ENCODE measurements at places on chromosomes 4 and X. TPM values are rescaled to one million over a fixed set of nuclear protein-coding genes. Genes with fewer than 3 reads are reported as not detected.

CLDN22 gene
- 0.11 TPM for total RNA-seq

TLR6 gene
- 2.4 TPM for total RNA-seq

LANCL3 gene
- not detected for total RNA-seq

KCNE5 gene
- 0.48 TPM for total RNA-seq

XPNPEP2 gene
- 1.6 TPM for total RNA-seq

XAGE1A gene
- not detected for total RNA-seq

SLITRK4 gene
- total RNA-seq: 2.3 TPM

DAPP1 gene
- 0.95 TPM for total RNA-seq

RPS6KA6 gene
- total RNA-seq: 7.4 TPM

DNA sequence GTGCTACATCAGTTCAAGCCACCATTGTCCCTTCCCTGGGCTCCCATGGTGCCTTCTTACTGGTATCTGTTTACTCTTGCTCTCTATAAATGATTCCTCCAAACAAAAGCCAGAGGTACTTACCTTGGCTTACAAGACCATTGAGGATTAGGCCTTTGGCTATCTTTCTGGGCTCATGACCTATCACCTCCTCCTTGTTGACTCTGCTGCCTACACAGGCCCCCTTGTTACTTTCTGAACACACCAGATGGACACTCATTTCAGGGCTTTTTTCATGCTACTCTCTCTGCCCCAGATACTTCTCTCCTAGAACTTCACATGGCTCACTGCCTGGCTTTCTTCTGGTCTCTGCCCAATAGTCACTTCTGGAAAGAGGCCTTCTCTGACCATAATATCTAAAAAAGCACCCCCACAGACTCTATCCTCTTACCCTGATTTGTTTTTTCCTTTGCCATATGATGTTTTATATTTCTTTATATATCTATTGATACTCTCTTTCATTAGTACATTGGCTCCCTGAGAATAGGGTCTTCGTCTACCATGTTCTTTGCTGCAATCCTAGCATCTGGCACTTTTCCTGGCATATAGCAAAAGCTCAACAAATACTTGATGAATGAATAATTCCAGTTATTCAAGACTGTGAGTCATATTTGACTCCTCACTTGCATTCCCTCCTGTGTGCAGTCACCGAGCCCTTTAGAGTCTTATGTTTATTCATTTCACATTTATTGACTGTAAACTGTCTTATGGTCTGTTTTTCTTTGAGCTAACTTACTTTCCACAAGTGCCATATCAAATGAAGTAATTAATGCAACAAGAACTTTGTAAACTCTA lies 27.1 kb upstream of the TAPT1 start:
- no peak overlapping the region for H3K27ac ChIP-seq
- no peak for DNase-seq
- H3K4me3 ChIP-seq: no peak overlapping the region
- H3K36me3 ChIP-seq: no peaks in the 10 kb centered on the region

- peaks cover 8% of the 10 kb centered on the region for H3K4me1 ChIP-seq
- H3K4me3 ChIP-seq: no peak overlapping the region
- H3K36me3 ChIP-seq: no peaks in the 10 kb centered on the region
- H3K27me3 ChIP-seq: no peaks in the 10 kb centered on the region
These were observed 90.4 kb upstream of the RASGEF1B start for GRCh38 chr4:81562093-81562492.

GRCh38 chrX:103475381-103475780 lies 43.9 kb downstream of the RAB40A start:
- H3K4me3 ChIP-seq: no peak overlapping the region
- H3K27me3 ChIP-seq: no peaks in the 10 kb centered on the region
- H3K4me1 ChIP-seq: no peaks in the 10 kb centered on the region
- no peak overlapping the region for H3K27ac ChIP-seq

DNA sequence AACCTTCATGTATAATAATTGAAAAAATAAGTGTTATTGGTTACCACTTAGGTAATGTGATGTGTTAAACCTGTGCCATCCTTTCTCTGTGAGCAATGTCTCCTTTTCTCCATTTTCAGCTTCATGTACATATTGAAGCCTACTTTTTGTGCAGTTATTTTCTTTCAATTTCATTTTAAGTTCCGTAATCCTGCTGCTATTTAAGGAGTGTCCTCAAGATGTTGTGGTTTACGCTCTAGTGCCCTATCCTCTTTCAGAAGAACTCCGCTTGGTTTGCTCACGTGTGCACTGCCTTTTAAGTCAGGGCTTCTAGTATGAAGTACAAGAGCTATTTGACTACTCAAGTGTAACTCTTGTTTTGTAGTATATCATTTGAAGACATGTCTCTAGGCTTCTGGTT lies 2253.2 kb upstream of the TENM3 start:
- H3K36me3 ChIP-seq: no peaks in the 10 kb centered on the region
- H3K27me3 ChIP-seq: no peaks in the 10 kb centered on the region
- no peak overlapping the region for H3K27ac ChIP-seq
- H3K4me3 ChIP-seq: no peak overlapping the region
- no peaks in the 10 kb centered on the region for H3K4me1 ChIP-seq

- no peaks in the 10 kb centered on the region for H3K36me3 ChIP-seq
- no peak overlapping the region for H3K4me3 ChIP-seq
- H3K27ac ChIP-seq: no peak overlapping the region
- no peak for DNase-seq
These were observed 196.0 kb upstream of the DCAF8L1 start for GRCh38 chrX:28177202-28177601.

GRCh38 chrX:101190736-101191135 lies 28.9 kb upstream of the DRP2 start:
- H3K4me3 ChIP-seq: no peak overlapping the region
- no peaks in the 10 kb centered on the region for H3K36me3 ChIP-seq
- no peak for DNase-seq
- no peak overlapping the region for H3K27ac ChIP-seq
- no peaks in the 10 kb centered on the region for H3K27me3 ChIP-seq

GRCh38 chr4:36256398-36256891 lies 12.1 kb upstream of the ARAP2 start:
- no peak overlapping the region for H3K27ac ChIP-seq
- no peaks in the 10 kb centered on the region for H3K36me3 ChIP-seq
- no peak overlapping the region for H3K4me3 ChIP-seq
- H3K27me3 ChIP-seq: no peaks in the 10 kb centered on the region

DNA sequence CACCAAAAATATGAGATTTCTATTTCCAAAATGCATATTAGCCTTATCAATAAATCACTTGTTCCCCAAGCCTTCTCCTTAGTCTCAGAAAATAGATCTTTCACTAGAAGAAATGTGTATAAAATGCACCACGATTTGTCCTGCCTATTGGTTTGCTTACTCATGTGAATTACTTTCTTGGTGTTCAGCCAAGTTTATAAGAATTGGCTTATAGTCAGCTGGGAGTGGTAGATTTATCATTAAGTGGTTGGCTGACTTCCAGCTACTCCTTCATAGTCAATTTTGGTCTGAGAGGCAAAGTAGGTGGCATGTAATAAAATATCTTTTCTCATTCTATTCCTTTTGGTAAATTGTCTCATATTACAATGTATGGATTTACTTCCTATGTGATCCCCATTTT lies 1.3 kb downstream of the SULT1E1 start:
- no peak overlapping the region for H3K27ac ChIP-seq
- no peak for DNase-seq
- no peaks in the 10 kb centered on the region for H3K27me3 ChIP-seq
- H3K4me3 ChIP-seq: no peak overlapping the region
- no peaks in the 10 kb centered on the region for H3K4me1 ChIP-seq
- H3K36me3 ChIP-seq: no peaks in the 10 kb centered on the region

- DNase-seq: no peak
- peaks cover 3% of the 10 kb centered on the region for H3K4me1 ChIP-seq
- no peaks in the 10 kb centered on the region for H3K27me3 ChIP-seq
- H3K27ac ChIP-seq: no peak overlapping the region
These were observed 758 bp downstream of the SCFD2 start for GRCh38 chr4:53365121-53365485.

GRCh38 chr4:119648398-119648797 lies 19.8 kb upstream of the PDE5A start:
- no peak overlapping the region for H3K4me3 ChIP-seq
- no peak overlapping the region for H3K27ac ChIP-seq
- DNase-seq: no peak
- no peaks in the 10 kb centered on the region for H3K4me1 ChIP-seq
- H3K27me3 ChIP-seq: no peaks in the 10 kb centered on the region

GRCh38 chrX:44019911-44020310 lies 46.7 kb upstream of the NDP start:
- no peak for DNase-seq
- no peaks in the 10 kb centered on the region for H3K27me3 ChIP-seq
- H3K4me1 ChIP-seq: no peaks in the 10 kb centered on the region

GRCh38 chr4:47705326-47705981 lies 132.4 kb downstream of the CORIN start:
- H3K36me3 ChIP-seq: no peaks in the 10 kb centered on the region
- no peaks in the 10 kb centered on the region for H3K27me3 ChIP-seq
- no peaks in the 10 kb centered on the region for H3K4me1 ChIP-seq
- H3K27ac ChIP-seq: no peak overlapping the region

GRCh38 chr4:163744861-163745260 lies 250.4 kb downstream of the TMA16 start:
- H3K27me3 ChIP-seq: no peaks in the 10 kb centered on the region
- no peak for DNase-seq
- H3K4me3 ChIP-seq: no peak overlapping the region
- H3K36me3 ChIP-seq: no peaks in the 10 kb centered on the region
- no peaks in the 10 kb centered on the region for H3K4me1 ChIP-seq

GRCh38 chr4:78154972-78155590 lies 98.0 kb downstream of the FRAS1 start:
- H3K4me1 ChIP-seq: no peaks in the 10 kb centered on the region
- no peaks in the 10 kb centered on the region for H3K27me3 ChIP-seq
- DNase-seq: no peak
- H3K36me3 ChIP-seq: no peaks in the 10 kb centered on the region
- no peak overlapping the region for H3K4me3 ChIP-seq
- no peak overlapping the region for H3K27ac ChIP-seq

DNA sequence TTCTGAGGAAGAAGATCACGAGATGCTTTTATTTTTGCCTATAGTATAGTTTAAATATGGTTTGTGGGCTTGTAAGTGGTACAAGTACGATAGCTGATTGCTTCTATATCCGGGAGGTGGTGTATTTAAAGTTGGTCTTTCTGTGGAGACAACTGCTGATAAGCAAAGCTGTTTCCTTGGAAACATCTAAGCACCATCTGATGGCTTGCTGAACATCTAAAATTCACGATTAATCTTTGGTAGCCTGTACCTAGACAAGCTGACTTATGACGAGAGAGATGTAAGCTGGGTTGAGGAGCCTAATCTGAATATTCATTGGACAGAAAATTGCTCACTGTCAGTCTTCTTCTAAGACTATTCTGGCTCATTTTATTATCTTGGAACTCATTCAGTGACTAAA lies 74.6 kb upstream of the NWD2 start:
- no peaks in the 10 kb centered on the region for H3K27me3 ChIP-seq
- H3K36me3 ChIP-seq: no peaks in the 10 kb centered on the region

DNA sequence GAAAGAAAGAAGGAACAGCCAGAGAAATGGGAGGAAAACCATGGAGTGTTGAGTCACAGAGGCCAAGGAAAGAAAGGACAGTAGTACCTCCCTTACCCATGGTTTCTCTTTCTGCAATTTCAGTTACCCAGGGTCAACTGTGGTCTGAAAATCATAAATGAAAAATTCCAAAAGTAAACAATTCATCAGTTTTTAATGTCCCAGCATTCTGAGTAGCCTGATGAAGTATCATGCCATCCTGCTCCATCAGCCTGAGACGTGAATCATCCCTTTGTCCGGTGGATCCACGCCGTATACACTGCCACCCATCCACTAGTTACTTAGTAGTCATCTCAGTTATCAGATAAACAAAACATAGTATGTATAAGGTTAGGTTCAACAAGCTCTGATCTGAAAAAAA lies 114.2 kb downstream of the COMMD8 start:
- H3K4me1 ChIP-seq: no peaks in the 10 kb centered on the region
- H3K27me3 ChIP-seq: no peaks in the 10 kb centered on the region
- no peaks in the 10 kb centered on the region for H3K36me3 ChIP-seq

Measured in ovary (tissue), 10 donors.